ENCODE measurements at places on chromosomes 16 and 17.

DNA sequence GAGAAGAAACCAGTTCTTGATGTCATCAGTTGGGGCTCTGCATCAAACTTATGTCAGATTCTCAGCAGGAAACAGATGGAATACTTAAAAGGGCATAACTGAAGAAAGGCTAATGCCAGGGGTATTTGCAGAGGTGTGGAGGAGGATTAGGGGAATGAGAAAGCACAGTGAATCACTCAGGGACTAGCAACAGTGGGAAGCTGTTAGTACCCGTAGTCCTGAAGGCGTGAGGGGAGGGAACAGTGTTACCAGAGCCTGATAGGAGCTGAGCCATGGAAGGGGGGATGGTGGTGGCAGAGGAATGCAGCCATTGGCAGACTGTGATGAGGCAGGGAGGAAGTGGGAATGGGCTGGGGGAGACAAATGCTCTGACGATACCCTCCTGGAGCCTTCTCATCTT, 162.3 kb downstream of the UTP18 start:
- no peak for DNase-seq

DNA sequence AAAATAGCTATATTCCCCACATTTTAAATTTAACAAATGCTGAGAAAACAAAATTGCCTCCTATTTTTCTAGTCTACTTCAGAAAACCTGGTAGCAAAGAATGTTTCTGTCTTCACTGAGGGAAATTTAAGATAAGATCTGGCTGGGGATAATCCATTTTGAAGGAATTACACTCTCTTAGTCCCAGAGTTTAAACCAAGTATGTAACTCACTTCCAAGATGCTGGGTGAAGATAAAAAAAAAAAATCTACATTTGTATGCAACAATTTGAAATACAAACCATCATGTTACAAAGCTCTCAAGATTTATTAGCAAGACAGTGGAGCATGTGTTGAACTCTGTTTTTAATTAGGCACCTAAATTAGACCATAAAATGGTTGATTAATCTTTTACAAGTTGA, 5.7 kb downstream of the HS3ST3B1 start:
- DNase-seq: no peak

- no peak for DNase-seq
Measured at GRCh38 chr16:75061669-75062068, 54.9 kb downstream of the LDHD start.

DNA sequence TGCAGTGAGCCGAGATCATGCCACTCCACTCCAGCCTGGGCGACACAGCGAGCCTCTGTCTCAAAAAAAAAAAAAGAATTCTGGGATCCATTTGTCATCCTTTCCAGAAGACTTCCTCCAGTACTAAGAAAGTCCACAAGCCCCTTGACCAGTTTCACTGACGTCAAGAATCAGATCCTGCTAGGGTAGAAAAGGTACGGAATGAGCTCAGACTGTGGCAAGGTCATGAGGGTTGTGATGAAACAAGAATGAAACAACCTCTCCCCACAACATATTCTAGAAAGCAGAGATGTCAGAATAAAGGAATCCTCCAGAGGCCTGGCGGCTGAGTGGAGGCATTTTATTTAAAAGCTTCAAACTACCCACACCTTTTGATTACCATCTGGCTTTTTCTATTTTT, 29.9 kb downstream of the TRAF4 start:
- DNase-seq: no peak

- DNase-seq: no peak
Measured at GRCh38 chr16:85528528-85529387, 84.4 kb upstream of the GSE1 start.

DNA sequence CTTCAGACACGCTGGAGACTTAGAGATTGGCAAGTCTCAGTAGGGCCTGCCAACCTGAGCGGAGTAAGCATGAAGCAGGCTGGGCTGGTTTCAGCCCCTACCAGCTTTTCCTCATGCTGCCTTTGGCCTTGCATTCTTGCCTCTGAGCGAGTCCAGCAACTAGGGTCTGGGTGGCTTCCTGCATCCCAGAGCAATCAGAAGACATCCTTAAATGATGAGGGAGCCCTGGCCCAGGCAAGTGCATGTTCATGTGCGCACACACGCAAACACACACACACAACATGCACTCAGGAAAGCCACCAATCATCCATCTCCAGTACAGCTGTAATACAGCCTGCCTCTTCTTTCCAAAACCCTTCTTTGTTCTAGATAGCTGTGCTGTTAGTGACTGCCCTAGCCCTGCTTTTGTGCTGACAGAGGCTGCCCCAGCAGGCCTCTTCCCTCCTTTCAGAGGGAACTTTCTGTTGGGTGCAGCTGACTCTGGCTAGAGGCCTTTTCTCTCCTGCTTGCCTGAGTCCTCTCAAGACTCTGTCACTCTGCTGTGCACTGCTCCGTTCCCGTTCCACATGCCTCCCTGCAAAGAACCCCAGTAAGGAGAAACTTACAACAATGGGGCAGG, 30.7 kb upstream of the TBX2 start:
- no peak for DNase-seq

DNA sequence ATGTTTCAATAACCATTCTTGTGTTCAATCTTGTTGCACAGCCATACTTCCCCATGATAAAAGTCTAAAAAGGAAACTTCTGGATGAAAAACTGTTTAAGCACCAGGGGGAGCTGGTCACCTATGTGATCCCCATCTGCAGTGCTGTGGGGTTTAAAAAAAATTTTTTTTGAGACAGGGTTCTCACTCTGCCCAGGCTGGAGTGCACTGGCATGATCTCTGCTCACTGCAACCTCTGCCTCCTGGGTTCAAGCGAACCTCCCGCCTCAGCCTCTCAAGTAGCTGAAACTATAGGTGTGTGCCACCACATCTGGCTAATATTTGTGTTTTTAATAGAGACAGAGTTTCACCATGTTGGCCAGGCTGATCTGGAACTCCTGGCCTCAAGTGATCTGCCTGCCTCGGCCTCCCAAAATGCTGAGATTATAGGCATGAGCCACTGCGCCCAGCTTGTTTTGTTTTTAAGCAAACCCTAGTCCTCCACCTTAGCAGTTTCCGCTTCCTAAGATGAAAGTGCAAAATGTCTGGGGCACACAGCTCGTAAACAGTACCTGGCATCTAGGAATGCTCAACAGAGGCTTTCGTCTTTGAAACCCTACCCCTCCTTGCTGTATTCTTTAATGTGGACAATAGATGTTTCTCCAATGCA, 25.4 kb downstream of the DNAJA2 start:
- no peak for DNase-seq

DNA sequence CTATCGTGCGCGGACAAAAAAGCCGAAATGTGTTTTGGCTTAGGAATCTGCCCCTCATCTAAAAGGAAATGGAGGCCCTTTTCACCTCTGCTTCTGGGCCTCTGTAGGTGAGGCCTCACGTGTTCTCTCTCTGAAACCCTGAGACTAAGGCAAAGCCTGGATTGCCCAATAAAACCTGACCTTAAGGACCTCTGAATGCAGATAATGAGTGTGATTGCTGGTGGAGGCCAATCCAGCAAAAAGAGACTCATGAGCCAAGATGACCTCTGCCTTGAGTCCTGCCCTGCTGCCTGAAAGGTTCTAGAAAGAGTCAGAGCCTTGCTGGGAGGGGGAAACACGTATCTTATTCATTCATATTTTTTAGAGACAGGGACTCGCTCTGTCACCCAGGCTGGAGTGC, 44.5 kb upstream of the ABR start:
- DNase-seq: no peak

GRCh38 chr16:17105239-17105797, 365.4 kb downstream of the XYLT1 start:
- no peak for DNase-seq

- no peak for DNase-seq
Measured at GRCh38 chr17:40315678-40316570, 6.9 kb downstream of the RARA start.

DNA sequence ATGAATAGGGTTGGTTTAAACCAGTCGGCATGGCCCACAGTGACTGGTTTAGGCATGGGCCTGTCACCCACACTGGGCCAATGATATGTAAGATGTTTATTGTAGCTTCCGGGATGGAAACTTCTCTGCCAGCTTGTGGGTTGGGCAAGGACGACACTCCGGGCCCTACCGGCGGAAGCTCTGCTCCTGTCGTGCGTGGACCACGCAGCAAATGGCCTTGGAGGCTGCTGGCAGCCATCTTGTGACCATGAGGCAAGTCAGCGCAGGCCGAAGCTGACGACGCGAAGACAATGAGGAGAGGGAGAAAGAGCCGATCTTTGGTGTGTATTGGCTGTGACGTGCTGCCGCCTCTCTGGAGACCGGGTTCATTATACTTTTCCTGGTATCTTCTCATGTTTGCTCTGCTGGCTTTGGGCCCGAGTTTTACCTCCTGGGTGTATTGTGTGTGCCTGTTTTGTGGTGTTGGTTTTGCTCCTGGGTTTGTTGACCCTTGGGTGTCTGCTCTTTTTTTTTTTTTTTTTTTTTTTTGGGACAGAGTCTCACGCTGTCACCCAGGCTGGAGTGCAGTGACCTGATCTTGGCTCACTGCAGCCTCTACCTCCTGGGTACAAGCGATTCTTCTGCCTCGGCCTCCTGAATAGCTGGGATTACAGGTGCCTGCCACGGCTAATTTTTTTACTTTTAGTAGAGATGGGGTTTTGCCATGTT, 15.4 kb downstream of the SLC25A10 start:
- no peak for DNase-seq

DNA sequence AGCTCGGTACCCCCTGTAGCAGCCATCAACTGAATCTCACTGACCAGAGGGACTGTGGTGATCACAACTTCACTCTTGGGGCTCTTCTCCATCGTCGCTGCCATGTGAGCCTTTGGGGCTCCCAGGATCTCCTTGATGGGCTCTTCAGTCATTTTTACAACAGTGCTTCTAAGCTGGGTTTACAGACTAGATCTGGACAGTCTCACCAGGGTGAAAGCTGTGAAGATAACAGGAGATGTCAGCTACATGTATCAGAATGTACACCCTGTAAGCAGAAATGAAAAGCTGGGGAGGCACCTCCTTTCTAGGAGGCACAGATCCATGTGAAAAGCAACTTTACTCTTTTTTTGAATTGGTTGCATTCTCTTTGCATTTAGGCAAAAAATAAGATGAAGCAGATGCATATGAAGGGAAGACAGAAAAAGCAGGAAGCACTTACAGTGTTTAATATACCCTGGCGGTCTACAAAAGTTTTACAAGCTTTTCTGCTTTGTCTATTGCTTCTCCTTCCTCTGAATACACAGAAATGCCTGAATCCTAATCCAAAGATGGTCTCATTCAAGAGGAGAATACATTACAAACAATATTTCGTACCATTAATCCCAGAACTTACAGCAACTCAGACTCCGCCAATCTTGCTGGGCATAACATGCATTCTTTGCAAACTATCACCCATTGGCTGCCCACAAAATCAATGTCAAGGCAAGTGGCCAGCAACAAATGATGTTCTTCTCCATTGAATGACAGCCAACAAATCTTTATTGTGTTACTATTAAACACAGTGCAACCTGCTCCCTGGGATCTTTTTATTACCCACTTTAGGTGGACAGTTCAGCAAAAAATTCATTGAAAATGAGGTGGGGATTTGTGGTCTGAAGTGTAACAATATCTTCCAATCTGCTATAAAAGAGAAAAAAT, 1.5 kb downstream of the TMEM100 start:
- no peak for DNase-seq

- DNase-seq: no peak
Measured at GRCh38 chr17:42094375-42095069, 3.8 kb downstream of the ZNF385C start.

- DNase-seq: no peak
Measured at GRCh38 chr16:73171380-73171779, 123.5 kb upstream of the ZFHX3 start.

DNA sequence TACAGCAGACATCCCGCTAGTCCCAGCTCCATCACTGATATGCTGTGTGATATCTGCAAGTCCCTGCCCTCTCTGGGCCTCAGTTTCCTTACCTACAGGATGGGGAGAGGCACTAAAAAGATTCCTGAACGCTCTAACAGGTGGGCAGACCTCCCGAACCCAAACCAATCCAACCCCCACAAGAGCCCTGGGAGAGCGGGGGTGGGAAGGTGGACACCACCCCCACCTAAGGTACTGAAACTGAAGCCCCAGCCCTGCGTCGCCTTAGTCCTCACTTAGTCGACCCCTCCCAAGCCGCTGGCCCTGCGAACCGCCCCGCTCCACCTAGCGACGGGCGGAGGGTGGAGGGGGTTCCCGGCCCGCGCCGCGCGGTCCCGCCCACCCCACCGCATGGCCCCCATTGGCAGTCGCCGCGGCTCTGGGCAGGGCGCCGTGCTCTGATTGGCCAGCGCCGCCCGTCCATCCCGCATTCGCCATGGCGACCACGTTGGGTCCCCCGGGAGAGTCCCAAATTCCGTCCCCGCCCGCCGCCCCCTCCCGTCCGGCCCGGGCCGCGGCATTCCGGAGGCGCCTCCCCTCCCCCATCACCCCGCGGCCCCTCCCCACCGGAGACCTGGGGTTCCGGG, 578 bp downstream of the CCDC102A start:
- DNase-seq: peak; percentile 70

DNA sequence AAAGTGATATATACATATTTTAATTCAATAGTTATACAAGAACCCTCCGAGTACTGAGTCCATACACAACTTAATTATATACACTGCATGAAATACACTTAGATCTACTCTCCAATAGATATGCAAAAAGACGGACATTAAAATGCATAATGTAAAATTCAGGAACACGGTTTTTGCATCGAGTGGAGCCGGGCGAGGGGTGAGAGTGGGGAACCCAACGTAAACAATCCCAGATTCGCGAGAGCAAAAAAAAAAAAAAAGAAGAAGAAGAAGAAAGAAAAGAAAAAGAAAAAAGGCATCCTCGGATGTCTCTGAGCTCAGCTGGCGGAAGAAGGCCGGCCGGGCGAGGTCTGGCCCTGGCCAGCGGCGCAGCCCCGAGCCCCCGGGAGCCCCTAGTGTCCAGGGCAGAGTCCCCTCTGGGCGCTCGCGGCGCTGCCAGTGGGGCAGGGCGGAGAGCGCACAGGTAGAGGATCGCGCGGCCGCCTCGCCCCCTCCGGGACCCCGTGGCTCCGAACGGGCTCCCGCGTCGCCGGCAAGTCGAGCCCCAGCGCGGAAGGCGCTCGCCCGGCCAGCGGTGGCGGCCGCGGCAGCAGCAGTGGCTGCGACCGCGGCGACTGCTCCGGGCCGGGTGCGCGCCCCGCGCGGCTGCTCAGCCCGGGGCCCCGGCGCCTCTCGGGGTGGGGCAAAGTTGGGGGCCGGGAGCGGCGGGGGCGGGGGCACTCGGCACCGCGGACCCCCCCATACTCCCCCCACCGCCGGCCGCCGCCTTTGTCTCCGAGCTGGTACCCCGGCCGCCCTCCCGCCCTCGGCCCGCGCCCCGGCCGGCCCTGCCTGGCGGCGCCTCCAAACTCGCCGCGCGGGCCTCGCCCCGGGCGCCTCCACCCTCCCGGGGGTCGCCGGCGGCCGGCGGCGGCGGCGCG, 9.6 kb upstream of the ZFHX3 start:
- no peak for DNase-seq

GRCh38 chr17:14373614-14374259, 72.9 kb downstream of the HS3ST3B1 start:
- no peak for DNase-seq

- no peak for DNase-seq
Measured at GRCh38 chr17:74080656-74081582, 122.6 kb upstream of the RPL38 start.

- no peak for DNase-seq
Measured at GRCh38 chr17:76920364-76921139, 52.3 kb downstream of the MGAT5B start.

GRCh38 chr17:64223931-64224629, 39.0 kb downstream of the TEX2 start:
- no peak for DNase-seq

Data from fibroblast of skin of left biceps (primary cell).